ENCODE measurements at places on chromosomes 7 and 10.

DNA sequence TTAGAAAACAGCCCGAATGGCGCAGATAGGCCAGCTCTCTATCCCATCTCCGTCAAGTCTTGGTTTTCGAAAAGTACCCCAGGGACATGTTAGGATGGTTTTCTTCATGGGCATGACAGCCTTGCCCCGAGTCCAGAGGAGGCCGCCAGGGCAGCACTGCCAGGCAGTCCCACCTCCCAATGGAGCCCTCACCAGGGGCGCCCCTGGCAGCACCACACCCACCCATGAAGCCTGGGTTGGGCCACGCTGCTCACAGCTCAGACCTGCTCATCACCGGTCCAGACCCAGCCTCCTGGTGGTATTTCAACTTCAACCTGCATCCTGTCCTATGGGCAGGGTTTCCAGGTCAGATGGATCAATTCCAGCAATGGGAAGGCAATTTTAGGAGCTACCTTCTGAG lies 53.3 kb downstream of the TCERG1L start:
- DNase-seq = no peak

DNA sequence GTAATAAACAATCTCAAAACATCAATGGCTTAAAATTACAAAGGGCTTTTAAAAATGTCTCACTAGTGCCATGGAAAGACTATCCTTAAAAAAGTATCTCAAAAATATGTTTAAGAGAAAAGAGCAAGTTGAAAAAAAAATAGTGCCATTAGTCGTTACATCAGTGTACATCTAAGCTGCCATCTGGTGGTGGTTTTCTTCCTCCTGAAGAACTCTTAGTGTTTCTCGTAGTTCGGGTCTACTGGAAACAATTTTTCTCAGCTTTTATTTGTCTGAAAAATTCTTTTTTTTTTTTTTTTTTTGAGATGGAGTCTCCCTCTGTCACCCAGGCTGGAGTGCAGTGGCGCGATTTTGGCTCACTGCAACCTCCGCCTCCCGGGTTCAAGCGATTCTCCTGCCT lies 5.9 kb upstream of the GARIN1A start:
- DNase-seq = peak; percentile 41

- no peak for DNase-seq
Measured at GRCh38 chr7:93646538-93646937, 72.0 kb upstream of the CALCR start.

- no peak for DNase-seq
Measured at GRCh38 chr7:18128846-18129245, 101.2 kb upstream of the PRPS1L1 start.

DNA sequence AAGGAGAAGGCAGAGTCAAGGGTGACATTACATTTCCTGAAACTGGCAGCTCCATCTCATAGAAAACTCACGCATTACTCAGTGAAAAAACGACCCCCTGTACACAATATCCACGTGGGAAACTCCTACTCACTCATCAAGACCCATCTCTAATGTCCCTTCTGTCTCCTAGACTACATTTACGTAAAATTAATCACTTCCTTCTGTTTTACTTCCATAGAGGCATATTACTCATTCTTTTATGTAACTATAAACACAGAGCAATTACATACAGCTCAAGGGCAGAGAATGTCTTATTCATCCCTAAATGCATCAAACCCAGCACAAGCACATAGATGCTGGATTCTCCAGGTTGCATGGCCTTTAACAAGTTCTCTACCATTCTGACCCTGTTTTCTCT lies 281.8 kb downstream of the KCNMA1 start:
- no peak for DNase-seq

GRCh38 chr10:62723375-62723774 lies 81.1 kb upstream of the ADO start:
- DNase-seq = no peak

DNA sequence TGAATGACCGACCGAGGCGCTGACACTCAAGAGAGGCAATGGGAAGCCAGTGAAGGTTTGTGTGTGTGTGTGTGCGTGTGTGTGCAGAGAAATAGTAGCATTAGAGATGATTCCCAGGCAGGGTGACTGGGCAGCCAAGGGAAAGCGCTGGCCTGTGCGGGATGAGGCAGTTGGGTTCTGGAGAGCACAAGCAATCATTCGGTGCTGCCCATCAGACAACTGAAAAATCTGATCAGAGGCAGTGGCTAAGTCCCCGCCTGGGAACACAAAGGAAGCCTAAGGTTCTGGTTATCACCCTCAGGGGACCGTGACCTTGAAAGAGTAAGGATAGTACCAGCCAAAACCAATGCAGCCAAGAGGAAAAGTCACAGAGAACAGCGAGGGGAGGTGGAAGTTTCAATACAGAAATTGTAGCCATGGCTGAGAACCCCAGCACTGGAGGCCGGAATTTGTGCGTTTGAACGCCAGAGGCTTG lies 868 bp upstream of the PDCD4 start:
- no peak for DNase-seq

- DNase-seq = no peak
Measured at GRCh38 chr7:70051726-70052125, 453.5 kb downstream of the AUTS2 start.

DNA sequence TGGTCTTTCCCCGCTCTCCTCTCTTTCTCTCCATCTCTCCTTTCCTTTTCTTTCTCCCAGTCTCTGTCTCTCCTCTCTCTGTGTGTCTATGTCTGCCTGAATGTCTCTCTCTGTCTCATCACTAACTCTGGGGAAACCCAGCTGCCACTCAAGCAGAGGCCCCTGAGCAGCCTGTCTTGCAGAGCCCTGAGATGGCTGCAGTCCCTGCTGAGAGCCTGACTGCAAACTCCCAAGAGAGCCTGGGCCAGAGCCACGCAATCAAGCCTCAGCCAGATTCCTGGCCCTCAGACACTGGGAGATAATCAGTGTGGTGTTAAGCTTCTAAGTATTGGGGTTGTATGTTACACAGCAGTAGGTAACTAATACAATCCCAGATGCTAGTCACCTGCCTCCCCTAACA lies 91.5 kb downstream of the PAXIP1 start:
- no peak for DNase-seq

DNA sequence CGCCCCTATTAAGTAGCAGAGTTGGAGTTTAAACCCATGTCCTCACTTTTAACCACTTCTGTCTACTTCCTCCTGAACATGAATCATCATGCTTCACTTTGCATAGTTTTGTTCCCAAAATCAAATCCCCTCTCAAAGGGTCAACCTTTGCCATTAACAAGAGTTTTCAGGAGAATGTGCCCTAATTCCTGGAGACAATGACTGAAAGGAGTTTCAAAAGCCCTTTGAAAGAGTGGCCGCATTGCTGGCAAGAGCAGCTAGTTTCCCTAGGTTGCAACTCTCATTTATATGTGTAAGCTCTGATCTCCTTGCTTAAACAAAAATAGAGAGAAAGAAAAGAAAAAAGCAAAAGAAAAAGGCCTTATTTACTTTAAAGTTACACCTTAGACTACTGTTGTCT lies 9.2 kb downstream of the LGI1 start:
- DNase-seq = no peak

- DNase-seq = no peak
Measured at GRCh38 chr7:96723622-96724021, 14.0 kb upstream of the SEM1 start.

DNA sequence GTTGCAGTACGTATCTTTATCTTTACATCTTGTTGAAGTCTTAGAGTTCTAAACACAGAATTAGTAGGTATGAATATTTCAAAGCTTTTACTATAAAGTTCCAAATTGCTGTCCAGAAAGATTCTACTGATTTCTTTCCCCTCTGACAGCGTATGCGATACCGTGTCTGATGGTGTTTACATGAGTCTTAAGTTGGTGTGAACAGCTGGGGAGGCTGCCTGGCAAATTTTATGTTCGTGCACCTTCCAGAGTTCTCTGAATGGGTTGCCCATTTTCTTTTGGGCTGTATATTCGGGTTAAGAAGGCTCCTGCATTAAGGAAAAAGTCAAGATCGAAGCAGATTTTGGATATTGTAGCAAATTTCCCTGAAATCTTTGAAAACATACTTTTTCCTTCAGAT lies 8.3 kb downstream of the MDH2 start:
- no peak for DNase-seq

DNA sequence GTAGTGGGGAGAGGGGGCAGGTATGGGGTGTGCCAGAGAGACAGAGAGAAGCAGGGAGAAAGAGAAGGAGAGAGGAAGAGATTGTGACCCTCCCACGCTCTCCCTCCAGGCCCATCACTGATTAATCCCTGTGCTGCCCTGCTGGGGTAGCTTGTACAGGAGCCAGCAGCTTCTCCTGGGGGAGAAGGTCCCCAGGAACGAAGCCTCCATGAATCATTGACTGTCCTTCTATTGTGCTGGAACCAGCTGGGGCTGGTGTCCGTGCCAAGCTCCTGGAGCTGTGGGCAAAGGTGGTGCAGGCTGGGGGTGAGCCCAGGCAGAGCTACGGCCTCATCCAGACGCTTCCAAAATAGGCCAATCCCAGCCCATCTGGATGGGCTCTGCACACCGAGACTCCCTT lies 20.9 kb downstream of the AQP1 start:
- no peak for DNase-seq

DNA sequence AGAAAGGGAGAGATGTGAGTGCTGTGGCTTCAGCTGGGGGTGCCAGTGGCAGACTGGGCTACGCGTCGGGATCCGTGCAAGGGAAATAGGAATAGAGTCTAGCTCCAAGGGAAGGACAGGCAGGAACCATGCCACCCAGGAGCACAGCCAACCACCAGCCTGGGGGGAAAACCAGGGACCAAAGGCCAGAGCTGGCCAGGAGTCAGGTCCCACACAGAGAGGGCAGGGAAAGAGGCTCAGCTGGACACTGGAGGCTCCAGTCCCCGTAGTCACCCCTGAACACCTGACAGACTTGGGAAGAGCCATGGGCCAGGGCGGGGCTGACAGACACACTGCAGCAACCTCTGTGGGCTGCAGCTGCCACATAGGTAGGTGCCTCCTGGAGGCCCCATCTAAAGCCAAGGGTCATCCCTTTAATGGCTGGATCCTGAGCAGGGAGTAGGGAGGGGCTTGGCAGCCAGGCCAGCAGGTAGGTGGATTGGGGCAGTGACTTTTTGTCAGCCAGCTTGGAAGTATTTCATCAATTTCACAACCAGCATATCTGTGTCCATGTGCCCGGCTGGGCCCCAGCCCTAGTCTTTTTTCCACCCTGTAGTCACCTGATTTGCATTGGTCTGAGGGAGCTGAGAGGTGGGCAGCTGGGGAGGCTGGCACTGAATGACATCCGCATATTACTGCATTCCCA lies 163.2 kb downstream of the SH2D4B start:
- DNase-seq = no peak

DNA sequence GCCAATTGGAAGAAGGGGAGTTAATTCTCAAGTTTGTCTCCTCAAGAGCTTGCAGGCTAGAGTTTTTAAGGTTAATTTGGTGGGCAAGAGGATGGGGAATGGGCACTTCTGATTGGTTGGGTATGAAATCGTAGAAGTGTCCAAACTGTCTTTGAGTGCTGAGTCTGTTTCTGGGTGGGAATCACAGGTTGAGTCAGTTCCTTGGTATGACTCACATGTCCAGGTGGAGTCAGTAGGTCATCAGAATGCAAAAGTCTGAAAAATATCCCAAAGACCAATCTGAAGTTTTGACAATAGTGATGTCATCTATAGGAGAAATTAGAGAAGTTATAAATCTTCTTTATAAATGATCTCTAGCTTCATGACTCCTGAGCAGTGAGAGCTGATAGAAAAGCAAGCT lies 1252.2 kb downstream of the REEP3 start:
- no peak for DNase-seq

GRCh38 chr10:69636626-69637605 lies 6.9 kb downstream of the FAM241B start:
- no peak for DNase-seq

GRCh38 chr7:140008755-140009610 lies 53.8 kb downstream of the PARP12 start:
- no peak for DNase-seq

- no peak for DNase-seq
Measured at GRCh38 chr7:11332186-11332864, 358.7 kb downstream of the PHF14 start.

GRCh38 chr7:55469721-55470120 lies 102.6 kb downstream of the VOPP1 start:
- DNase-seq = no peak

DNA sequence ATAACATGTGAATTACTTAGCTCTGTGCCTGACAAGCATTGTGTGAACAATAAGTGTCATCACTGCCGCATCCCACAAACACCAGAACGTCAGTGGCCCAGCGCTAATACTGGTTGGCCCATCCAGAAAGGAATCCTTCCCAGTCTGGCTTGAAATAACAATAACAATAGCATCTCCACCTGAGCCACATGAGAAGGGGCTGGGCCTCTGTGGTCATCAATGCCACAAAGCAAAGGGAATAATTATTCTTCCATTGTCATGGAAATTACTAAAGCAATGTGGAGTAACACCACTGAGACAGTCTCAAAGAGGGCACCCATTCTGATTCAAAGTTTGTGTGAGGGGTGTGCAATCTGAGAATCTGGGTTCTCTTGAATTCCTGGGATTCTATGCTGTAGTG lies 105.7 kb upstream of the INHBA start:
- DNase-seq = no peak

DNA sequence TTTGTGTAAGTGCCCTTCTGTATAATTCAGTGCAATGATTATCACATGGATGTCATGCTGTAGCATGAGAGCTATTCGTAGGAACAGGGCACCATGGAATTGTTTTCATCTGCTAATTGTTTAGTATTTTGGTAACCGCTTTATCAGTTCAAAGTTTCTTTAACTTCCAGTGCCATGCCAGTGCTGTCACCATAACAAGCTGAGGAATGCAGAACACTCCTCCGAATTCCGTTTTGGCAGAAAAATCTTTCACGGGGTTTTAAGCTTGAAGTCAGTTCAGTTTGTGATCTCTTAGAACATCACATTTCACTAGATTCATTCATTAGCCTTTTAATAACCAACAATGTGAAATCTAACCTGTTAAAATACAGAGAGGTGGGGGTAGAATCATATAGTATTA lies 117.2 kb upstream of the SEMA3C start:
- no peak for DNase-seq

- no peak for DNase-seq
Measured at GRCh38 chr10:52071814-52072213, 242.3 kb upstream of the DKK1 start.

- no peak for DNase-seq
Measured at GRCh38 chr10:85280014-85280413, 951.6 kb downstream of the CCSER2 start.

GRCh38 chr10:127408733-127409132 lies 140.4 kb upstream of the NPS start:
- no peak for DNase-seq

- DNase-seq = no peak
Measured at GRCh38 chr7:26526265-26526587, 234.6 kb downstream of the SNX10 start.

DNA sequence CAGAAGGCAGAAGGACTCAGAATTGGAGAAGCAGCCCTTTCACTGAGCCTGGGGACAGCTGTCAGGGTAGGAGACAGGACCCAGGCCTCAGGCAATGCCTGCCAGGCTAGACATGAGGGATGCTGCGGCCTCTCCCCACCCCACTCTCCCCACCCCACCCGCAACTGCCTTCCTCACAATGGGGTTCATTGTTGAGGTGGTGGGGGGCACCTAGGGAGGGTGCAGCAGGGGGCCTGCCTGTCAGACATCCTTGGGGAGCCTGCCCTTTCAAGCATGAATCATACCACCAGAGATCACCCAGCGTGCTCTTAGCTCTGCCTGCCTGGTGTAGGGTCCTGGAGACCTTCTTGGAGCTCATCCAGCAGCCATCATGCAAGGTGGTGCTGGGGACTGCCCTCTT lies at the start of gene C10orf62:
C10orf62 (plus strand) TSS at position 243 of the 400 bp plus-strand sequence. CDS start 177 bp downstream, outside the sequence.
- DNase-seq = no peak

Data from globus pallidus (tissue), 1 donor.